ENCODE measurements at places on chromosomes 16 and 17. TPM values are rescaled to one million over a fixed set of nuclear protein-coding genes. Genes with fewer than 3 reads are reported as not detected.
A peak's percentile ranks its signal among the peaks of the same experiment; 100 is the strongest.

Gene ZNF778
- total RNA-seq = 4.9 TPM

Gene FOXL1
- total RNA-seq = 5.1 TPM

Gene BIRC5
- 6.4 TPM for total RNA-seq

Gene MT4
- not detected for total RNA-seq

Gene COPZ2
- 25.0 TPM for total RNA-seq

Gene ENGASE
- 36.7 TPM for total RNA-seq

Gene AANAT
- total RNA-seq = not detected

Gene PRSS27
- total RNA-seq = not detected

Gene LPO
- not detected for total RNA-seq

Gene CA5A
- total RNA-seq = not detected

Gene CCL17
- total RNA-seq = not detected

Gene RCVRN
- not detected for total RNA-seq

Gene PPP1R1B
- 11.0 TPM for total RNA-seq

DNA sequence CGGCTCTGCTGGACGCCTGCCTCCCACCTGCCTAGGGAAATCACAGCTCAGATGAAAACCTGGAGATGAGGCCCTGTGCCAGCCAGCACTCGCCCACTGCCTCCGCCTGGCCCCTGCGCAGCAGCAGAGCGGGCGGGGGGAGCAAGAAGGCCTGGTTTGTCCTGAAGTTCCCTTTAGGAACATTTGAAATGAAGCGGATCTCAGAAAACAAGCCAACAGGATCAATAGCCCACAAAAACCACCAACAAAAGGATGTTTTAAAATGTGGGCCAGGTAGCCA lies 48.0 kb downstream of the RBFOX3 start:
- no peaks in the 10 kb centered on the region for H3K27me3 ChIP-seq
- DNase-seq = no peak
- no peak overlapping the region for H3K4me3 ChIP-seq
- no peak overlapping the region for H3K27ac ChIP-seq

- H3K4me1 ChIP-seq = peaks cover 36% of the 10 kb centered on the region
- peaks cover 79% of the 10 kb centered on the region for H3K36me3 ChIP-seq
- H3K4me3 ChIP-seq = no peak overlapping the region
- peak overlapping the region; percentile 1 for H3K27ac ChIP-seq
These were observed 27.0 kb downstream of the CDIP1 start for GRCh38 chr16:4511441-4512082.

DNA sequence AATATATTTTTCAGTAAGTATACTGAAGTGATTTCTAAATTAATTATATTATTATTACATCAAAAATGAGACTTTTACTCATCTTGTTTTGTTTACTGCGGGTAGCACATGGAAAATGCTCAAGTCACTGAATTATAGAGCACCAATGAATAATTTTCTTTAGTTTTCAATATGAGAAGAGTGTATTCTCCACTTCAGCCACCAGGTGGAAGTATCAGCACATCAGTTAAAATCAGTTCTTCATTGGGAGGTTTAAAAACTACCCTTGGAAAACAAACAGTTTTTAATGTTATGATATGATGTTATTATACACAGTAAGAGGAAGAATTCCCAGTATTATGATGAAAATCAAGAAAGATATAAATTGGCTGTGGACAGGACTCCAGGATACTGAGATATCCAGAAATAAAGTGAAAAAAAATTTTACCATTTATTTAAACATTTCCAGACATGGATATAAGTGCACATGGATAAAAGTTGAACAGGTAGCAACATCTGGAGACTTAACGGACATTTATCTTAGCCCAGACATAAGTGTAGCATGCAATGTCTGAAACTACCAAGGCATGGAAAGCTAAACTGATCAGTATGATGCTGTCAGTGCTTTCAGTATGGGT lies 467.3 kb downstream of the KCNJ2 start:
- no peak overlapping the region for H3K4me3 ChIP-seq
- no peaks in the 10 kb centered on the region for H3K4me1 ChIP-seq
- H3K27ac ChIP-seq = no peak overlapping the region
- no peaks in the 10 kb centered on the region for H3K36me3 ChIP-seq
- peak; percentile 74 for DNase-seq

- H3K36me3 ChIP-seq = no peaks in the 10 kb centered on the region
- H3K4me3 ChIP-seq = no peak overlapping the region
- H3K4me1 ChIP-seq = peaks cover 87% of the 10 kb centered on the region
- no peak for DNase-seq
- peak overlapping the region; percentile 87 for H3K27ac ChIP-seq
These were observed 62.6 kb downstream of the TUBD1 start for GRCh38 chr17:59830007-59830630.

- no peaks in the 10 kb centered on the region for H3K36me3 ChIP-seq
- H3K27me3 ChIP-seq = peaks cover 72% of the 10 kb centered on the region
- DNase-seq = peak; percentile 52
- peak within 1 kb of the TSS; percentile 14 for H3K4me3 ChIP-seq
- no peak within 1 kb of the TSS for H3K27ac ChIP-seq
These were observed at the start of gene MEIOC for GRCh38 chr17:44655983-44656710. Gene MEIOC, plus strand, starts transcription at chr17:44656468. Its CDS starts 146 bp downstream, at chr17:44656614.

- no peaks in the 10 kb centered on the region for H3K4me1 ChIP-seq
- no peak for DNase-seq
These were observed 171.3 kb upstream of the RPL38 start for GRCh38 chr17:74032222-74032621.

DNA sequence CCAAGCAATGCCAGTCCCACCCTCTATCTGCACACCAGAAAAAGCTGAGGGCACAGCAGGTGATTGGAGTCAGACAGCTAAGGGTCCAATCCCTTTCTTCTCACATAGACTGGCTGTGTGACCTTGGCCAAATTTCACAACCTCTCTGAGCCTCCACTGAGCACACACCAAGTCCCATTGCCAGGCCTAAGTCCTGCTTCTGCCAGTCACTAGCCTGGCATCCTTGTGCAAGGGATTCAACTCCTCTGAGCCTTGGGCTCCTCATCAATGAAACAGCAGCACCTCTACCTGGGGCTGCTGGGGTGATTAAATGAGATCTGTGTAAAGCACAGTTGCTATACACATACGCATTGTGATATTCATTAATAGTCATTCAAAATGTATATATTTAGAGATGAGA lies 15.5 kb upstream of the TLCD3B start:
- no peaks in the 10 kb centered on the region for H3K4me1 ChIP-seq
- no peak overlapping the region for H3K27ac ChIP-seq
- no peak for DNase-seq
- no peak overlapping the region for H3K4me3 ChIP-seq
- no peaks in the 10 kb centered on the region for H3K36me3 ChIP-seq

DNA sequence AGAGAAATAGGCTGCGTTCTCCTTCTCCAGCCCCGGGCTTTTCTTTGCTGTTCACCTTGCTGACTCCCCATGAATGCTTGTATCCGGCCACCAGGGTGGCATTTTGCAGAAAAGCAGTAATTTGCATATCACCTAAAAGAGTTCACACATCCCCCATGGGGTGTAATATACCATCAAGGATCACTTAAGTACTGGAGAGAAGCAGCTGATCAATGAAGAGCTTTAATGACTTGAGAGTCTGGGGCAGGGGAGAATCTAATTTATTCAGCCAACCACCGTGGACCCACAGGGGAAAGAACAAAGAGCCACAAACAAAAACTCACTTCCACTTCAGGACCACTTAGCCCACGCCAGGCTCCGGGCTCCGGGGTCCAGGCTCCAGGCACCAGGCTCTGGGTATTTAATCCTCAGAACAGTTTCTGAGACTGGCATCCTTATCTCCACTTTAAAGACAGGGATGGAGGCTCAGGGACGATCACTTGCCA lies 33.9 kb upstream of the SEC14L1 start:
- peaks cover 24% of the 10 kb centered on the region for H3K4me1 ChIP-seq
- DNase-seq = no peak
- H3K27ac ChIP-seq = no peak overlapping the region
- no peaks in the 10 kb centered on the region for H3K36me3 ChIP-seq

- no peaks in the 10 kb centered on the region for H3K36me3 ChIP-seq
- H3K4me1 ChIP-seq = peaks cover 8% of the 10 kb centered on the region
- no peak for DNase-seq
These were observed 38.7 kb downstream of the CPPED1 start for GRCh38 chr16:12764813-12765488.

GRCh38 chr17:21379080-21379711 lies 3.0 kb downstream of the KCNJ12 start:
- no peaks in the 10 kb centered on the region for H3K36me3 ChIP-seq
- H3K27me3 ChIP-seq = peaks cover 23% of the 10 kb centered on the region
- H3K4me3 ChIP-seq = no peak overlapping the region
- peak overlapping the region; percentile 61 for H3K27ac ChIP-seq
- no peak for DNase-seq

GRCh38 chr17:1095090-1095852 lies 84.5 kb downstream of the ABR start:
- peaks cover 54% of the 10 kb centered on the region for H3K4me1 ChIP-seq
- H3K36me3 ChIP-seq = peaks cover 70% of the 10 kb centered on the region
- peak; percentile 55 for DNase-seq
- peak overlapping the region; percentile 86 for H3K27ac ChIP-seq
- no peak overlapping the region for H3K4me3 ChIP-seq
- H3K27me3 ChIP-seq = no peaks in the 10 kb centered on the region

DNA sequence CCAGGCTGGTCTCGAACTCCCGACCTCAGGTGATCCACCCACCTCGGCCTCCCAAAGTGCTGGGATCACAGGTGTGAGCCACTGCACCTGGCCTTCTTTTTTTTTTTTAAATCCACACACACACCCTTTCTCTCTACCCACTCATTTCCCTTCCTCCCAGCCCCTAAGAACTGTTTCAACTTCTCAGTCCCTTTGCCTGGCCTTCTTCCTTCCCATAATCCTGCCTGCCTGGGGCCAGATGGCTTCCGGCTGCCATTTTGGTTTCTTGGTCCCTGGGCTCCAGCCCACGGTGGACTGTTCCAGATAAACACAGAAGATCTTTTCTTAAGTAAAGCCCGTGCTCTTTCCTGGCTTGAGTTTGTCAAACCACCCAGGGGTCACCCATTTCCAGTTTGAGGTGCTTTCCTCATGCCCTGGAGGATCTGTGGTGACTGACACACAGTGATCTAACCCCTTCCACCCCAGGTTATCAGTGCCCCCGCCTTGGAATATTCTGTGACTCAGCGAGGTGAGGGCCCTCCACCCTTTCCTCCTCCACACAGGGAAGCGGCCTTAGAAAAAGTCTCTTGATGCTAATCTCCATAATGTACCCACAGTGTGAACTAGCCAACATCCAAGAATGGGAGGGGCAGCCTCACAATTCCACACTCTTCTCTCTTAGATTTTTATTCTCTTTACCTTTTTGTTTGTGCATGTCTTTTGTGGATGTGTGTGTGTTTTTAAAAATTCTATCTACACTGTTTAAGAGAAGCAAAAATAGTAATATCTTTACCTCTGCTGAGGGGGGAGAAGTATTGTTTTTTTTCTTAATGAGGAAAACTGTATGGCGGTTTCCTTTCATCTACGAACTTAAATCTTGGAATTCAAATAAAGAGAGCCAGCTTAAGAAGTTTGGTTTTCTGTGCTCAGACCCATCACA lies 60.0 kb downstream of the CRISPLD2 start:
- H3K4me1 ChIP-seq = peaks cover 9% of the 10 kb centered on the region
- peak; percentile 70 for DNase-seq
- H3K4me3 ChIP-seq = no peak overlapping the region
- H3K27ac ChIP-seq = peak overlapping the region; percentile 55

GRCh38 chr16:51763072-51763661 lies 612.1 kb upstream of the SALL1 start:
- peaks cover 18% of the 10 kb centered on the region for H3K4me1 ChIP-seq
- DNase-seq = no peak
- H3K36me3 ChIP-seq = no peaks in the 10 kb centered on the region
- H3K27ac ChIP-seq = peak overlapping the region; percentile 13
- no peak overlapping the region for H3K4me3 ChIP-seq
- H3K27me3 ChIP-seq = no peaks in the 10 kb centered on the region

GRCh38 chr16:50458667-50459495 lies 89.3 kb upstream of the NKD1 start:
- H3K27me3 ChIP-seq = peaks cover 25% of the 10 kb centered on the region
- H3K4me3 ChIP-seq = no peak overlapping the region
- no peak for DNase-seq
- no peak overlapping the region for H3K27ac ChIP-seq
- H3K36me3 ChIP-seq = no peaks in the 10 kb centered on the region
- H3K4me1 ChIP-seq = peaks cover 4% of the 10 kb centered on the region

- no peak overlapping the region for H3K4me3 ChIP-seq
- peak overlapping the region; percentile 20 for H3K27ac ChIP-seq
- H3K4me1 ChIP-seq = peaks cover under 1% of the 10 kb centered on the region
- DNase-seq = no peak
- no peaks in the 10 kb centered on the region for H3K27me3 ChIP-seq
These were observed 12.3 kb upstream of the CCL2 start for GRCh38 chr17:34242587-34243363.

DNA sequence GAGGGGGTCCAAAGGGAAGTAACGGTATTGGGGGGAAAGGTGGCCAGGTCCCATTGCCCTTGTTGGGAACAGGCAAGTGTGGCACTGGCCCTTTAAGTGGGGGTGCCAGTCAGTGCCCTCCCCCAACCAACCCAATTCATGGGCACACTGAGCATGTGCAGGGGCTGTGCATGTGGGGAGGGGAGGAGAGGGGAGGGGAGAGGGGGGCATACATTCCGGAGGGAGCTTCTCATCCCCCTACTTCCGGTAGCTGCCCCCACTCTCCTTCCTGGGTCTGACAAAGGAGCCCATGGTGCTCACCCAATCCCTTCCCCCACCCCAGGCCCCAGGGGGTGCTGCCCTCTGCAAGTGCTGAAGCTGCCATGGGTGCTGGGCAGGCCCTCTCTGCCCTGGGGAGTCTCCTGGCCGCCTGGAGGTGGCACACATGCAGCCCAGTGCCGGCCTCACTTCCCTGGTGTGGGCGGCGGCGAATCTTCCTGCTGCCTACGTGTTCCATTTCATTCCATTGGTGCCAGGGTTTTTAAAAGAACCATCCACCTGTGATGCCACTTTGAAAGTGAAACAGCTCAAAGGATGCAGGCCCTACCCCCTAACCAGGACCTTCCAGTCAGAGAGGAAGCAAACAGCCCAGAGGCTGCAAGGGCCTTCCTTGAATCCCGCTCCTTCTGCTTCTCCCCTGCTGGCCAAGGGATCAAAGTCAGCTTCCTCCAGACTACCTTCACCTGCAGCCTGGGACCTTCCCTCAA lies 11.0 kb downstream of the HEXIM2 start:
- DNase-seq = peak; percentile 69
- H3K4me3 ChIP-seq = peak overlapping the region; percentile 41
- H3K36me3 ChIP-seq = peaks cover 15% of the 10 kb centered on the region
- no peaks in the 10 kb centered on the region for H3K27me3 ChIP-seq
- H3K4me1 ChIP-seq = peaks cover 42% of the 10 kb centered on the region

GRCh38 chr17:58410714-58411407 lies 6.5 kb downstream of the RNF43 start:
- DNase-seq = no peak
- peaks cover 13% of the 10 kb centered on the region for H3K4me1 ChIP-seq
- no peak overlapping the region for H3K27ac ChIP-seq
- H3K27me3 ChIP-seq = no peaks in the 10 kb centered on the region

Measured in stomach (tissue), 19 donors.